CD4-positive, alpha-beta T cell treated with Interleukin-21 for 1 hour (primary cell): ENCODE measurements at places on chromosomes 5 and 9.

DNA sequence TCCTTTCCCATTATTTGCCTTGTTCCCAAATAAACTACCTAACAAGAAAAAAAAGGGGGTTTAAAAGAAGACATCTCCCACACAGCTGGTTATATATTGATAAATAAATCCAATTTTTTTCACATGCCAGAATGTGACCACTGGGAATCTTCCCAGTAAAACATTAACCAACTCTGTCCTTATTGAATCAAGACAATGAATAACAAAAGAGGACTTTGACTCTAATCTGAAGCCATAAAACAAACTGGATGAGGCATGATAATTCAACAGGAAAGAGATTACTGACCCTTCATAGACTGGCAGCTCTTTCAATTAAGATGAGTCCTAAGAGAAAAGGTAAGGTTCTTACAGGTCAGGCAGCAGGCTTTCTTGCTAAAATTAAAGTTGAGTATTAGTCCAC, 165.8 kb upstream of the CDH6 start:
- DNase-seq = no peak

DNA sequence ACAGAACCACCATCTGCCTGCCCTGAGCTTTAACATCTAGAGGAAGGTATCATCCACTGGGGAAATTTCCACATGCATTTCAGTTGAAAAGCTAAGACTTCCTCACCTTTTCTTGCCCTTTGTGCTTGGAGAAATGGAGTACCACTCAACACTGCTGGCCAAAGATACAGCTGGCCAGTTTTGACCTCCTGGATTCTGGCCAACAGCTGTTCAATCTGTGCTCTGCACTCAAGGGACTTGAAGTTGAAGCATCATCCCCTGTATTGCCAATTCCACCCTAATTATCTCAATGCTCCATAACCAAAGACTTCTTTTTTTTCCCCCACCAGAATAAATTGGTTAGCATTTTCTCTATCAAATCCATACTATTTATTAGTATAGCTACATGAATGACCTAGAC, 70.4 kb upstream of the PRDM9 start:
- no peak for DNase-seq

DNA sequence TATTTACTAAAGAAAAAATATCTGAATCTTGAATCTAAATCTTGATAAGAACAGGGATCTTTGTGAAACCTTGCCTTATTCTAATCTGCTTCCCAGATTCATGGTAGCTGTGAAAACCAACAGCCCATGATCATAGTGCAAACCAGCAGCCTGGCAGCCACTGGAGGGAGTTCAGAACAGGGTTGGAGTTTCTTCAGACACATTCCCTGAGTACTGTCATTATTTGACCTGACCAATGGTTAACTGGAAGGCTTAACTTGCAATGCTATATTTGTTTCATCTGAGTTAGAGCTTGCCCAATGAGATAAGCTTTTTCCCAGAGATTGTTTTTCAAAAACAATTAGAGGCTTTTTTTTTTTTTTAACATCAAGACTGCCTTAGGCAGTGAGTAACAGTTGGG, 47.8 kb downstream of the LOX start:
- no peak for DNase-seq

DNA sequence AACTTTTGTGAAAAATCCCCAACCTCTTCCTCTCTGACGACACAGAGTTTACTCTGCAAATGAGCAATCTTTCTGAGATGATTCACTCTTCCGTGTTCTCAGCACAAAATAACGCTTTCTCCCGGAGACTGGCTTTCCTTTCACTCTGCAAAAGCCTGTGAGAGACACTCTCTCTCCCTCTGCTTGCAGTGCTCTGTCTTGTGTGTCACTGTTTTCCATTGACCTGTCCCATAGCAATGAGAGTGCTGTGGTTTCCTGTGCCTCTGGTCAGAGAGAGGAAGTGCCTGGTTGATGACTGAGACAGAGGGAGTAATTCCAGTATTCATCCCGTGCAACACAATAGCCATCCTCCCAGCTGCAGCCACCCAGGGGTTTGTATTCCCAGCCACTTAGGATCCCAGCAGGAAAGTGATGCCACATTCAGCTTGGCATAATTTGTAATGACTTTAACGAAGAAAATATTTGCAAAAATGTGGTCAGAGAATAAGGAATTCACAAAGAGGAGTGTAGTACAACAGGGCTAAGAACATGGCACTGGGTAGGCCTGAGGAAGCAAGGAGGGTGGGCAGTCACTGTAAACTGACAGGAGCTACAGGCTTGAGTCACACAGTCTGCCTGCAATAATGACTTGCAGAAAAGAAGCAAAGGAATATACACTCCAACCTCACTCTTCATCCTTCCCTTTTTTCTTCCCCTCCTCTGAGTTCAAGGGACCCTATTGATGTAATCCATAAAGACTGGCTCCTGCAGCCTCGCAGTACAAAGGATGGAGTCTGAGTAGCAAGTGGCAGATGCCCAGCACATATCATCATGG, 463.5 kb upstream of the RGMB start:
- DNase-seq = no peak

DNA sequence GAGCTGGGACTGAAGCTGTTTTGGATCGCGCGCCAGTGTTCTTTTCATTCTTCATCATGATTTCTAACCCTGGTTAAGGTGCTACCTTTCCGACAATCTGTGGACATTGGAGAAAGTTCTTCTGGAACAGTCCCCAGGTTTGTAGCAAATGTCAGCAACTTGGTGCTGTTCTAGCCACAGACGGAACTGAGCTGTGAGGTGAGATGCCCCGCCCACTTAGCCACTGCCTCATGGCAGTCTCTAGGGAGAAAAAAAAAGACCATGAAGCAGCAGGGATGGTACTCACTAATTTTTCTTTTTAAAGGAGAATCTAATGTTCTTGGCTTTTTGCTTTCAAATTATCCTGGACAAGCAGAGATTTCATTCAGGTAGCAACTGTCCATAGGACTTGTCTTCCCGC, 72.1 kb upstream of the STK32A start:
- DNase-seq = no peak

GRCh38 chr9:114688909-114689610, 7.1 kb upstream of the TEX48 start:
- no peak for DNase-seq

DNA sequence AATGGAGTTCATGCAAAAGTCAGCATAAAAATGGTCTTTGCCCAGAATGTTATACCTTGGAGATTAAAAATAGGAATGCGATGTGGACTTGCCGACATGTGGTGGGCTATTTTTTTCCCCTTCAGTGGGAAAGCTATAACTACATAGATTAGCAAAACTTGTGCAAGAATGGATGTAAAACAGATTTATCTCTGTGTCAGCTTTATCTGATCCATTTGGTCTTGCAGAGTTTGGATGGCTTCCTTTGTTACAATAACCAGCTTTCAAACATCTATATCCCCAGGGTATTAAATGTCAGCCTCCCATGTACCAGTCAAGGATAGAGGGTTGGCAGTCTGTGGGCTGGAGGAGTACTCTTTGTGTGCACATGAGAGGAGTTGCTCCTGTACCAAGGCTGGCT, 284.9 kb downstream of the TMEM38B start:
- DNase-seq = no peak

DNA sequence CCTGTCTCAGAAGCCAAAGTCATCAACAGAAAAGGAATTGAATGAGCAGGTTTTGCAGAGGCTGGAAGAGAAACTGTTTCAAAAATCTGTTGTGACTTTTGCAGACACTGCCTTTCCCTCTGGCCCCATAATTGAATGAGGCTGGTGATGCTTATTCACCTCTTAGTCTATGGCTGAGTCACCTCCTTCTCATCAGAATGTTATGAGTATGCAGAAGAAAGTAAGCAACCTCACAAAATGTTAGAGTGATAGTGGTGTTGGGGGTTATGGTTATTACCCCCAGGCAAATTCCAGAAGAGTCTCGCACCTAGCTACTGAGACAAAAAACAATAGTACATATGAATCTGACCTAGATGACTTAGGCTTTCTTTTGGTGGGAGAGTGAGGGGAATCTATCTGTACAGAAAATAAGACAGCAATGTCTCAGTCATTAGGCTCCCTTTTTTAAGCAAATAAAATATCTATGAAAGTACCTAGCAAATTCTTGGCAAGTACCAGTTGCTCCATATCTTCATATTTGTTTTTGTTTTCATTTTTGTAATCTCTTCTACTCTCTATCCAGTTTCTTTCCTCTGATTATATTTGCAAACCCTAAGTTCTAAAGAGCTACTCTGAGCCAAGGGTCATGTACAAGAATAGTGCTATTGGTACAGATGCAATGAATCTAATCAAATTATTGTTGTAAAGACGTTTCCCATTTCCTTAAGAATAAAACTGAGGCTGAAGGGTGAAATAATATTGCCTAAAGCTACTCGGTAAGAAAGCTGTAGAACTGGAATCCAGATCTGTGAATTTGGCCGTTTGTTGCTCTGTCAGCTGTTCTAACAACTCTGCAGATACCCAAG, 498.1 kb upstream of the TNC start:
- DNase-seq = no peak

DNA sequence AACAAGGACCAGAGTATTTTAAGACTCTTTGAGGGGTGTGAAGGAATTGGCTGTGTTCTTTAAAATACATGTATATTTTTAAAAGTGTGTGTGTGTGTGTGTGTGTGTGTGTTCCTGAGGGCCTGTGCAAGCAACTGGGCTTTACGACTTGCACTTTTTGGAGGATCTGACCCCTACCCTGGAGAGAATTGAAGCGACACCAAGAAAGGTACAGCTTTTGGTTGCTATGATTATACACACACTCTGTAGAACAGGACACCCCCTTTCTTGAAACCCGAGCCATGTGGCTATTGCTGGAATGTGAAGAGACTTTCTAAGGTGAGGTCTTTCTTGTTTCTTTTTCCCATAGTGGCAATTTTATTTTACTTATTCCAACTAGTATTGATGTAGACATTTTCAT, 988 bp downstream of the SHISAL2B start:
- DNase-seq = no peak

DNA sequence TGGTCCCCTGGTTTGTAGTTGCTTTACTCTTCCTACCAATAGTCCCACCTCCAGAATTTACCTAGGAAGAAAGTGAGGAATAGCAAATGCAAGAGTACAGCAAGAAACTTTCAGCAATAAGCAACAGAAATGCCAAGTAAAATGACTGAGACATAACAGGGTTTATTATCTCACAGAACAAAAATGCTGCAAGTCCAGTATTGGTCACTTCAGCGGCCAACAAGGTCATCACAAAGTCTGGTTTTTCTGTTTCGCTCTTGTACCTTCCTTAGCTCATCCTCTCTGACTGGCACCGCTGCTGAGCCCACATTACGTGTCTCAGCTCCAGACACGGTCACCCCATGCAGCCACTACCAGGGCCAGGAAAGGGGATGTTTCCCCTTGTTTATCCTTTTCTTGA, 82.7 kb downstream of the RFK start:
- DNase-seq = no peak

DNA sequence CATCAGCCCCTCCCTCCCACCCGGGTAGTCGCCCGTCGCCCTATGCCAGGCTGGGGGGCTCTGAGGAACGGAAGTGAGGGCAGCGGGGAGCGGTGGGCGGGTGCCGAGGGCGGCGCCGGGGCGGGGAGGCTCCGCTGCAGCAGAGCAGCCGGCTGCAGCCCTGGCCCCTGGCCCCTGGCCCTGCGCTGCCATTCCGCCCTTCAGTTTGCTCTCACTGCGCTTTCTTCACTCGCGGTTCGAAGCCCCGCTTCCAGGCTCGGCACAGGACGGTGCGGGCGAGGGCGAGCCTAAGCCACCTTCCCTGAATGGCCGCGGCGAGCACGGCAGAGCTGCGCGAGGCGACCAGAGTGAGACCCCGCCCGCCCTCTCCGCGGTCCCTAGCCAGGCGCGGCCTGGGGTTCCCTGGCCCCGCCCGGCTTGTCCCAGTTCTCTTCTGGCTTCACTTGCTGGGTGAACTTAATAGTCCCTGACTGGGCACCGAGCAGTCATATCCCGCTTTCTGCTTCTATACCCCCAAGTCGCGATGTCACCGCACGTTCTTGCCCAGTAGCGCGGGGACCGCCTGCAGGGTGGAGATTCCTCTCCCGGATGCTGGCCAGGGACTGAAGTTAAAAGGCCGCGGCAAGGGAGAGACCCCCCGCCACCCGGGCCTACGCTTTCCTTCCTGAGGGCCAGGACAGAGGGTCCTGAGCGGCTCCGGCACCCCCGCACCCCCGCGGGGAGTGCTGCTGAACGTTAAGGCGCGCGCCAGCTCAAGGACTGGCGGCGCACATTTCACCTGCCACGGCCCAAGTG, 623 bp upstream of the TRIM36 start:
- no peak for DNase-seq
